NCI-H2081 treated with DMSO at 0.1 percent for 48 hours (cell line): ENCODE measurements at places on chromosomes 12 and 14.

DNA sequence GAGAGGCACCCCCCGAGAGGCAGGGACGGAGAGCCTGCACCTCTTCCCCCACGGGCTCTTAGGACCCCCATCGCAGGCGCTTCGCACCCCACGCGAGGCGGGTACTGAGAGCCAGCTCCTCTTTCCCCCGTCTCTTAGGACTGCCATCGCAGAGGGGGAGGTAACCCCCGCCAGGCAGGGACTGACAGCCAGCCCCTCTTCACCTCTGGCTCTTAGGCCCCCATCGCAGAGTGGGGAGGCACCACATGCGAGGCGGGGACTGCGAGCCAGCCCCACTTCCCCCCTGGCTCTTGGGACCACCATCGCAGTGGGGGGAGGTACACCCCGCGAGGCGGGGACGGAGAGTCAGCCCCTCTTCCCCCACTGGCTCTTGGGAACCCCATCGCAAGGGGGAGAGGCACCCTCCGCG is 46.1 kb downstream of the DDX11 start:
- no peak for DNase-seq

DNA sequence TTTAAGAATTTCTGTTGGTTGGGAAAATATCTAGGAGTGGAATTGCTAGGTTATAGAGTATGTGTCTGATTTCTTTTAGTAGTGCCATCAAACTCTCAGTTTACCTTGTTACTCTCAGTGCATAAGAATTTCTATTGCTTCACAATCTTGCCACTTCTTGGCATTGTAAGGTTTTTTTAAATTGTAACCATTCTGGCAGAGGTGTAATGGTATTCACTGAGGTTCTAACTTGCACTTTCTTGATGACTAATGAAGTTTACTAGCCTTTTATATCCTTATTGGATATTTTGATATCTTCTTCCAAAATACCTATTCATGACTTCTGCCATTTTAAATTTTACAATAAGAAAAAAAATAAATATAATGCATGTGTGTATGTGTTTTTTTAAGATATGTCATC is 478.0 kb downstream of the NAV3 start:
- no peak for DNase-seq

- no peak for DNase-seq
Observed at GRCh38 chr14:66610154-66610563, 102.2 kb downstream of the GPHN start.

- no peak for DNase-seq
Observed at GRCh38 chr12:107547389-107547788, 138.2 kb upstream of the PWP1 start.

DNA sequence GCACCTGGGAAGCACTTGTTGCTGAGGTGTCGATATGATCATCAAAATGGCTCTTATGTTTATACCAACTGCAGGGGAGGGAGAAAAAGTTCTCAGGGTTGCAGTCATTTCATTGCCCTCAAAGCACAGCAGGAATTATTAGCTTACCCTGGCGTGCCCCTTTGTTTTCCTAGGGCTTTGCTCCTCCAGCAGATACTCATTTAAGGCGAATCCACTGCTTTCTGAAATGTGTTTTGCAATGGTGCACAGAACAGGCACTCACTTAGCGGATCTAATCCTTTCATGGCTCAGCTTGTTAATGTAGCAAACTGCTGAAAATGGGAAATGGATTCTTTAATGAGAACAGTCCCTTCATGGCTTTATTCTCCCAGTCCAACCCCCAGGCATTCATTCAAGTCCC is 76.7 kb downstream of the NKX2-1 start:
- no peak for DNase-seq
